ENCODE measurements at places on chromosomes 2 and 18.

DNA sequence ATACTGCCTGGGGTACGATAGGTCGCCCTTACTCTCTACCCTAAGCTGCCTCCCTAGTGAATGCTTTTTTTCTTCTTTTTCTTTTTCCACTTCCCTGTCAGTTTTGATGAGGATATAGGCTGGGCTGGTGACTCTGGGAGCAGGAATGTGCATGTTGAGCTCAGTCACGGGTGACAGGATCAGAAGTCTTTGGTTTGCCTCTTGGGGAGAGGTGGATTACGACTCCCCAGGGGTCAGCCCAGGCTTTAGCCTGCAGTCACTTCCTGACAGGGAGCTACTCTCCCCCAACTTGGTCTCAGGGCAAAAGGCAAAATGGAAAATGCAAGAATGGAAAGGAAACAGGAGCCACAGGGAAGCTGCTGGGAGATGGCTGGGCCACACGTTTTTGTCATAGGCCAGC lies 57.3 kb downstream of the THNSL2 start:
- DNase-seq, result peak; percentile 4

- no peak for DNase-seq
Observed at GRCh38 chr2:13536941-13537340, 820.2 kb downstream of the TRIB2 start.

GRCh38 chr2:231113489-231113888 lies 11.4 kb downstream of the HTR2B start:
- no peak for DNase-seq

GRCh38 chr2:29061616-29062015 lies 12.7 kb downstream of the PCARE start:
- DNase-seq, result no peak

DNA sequence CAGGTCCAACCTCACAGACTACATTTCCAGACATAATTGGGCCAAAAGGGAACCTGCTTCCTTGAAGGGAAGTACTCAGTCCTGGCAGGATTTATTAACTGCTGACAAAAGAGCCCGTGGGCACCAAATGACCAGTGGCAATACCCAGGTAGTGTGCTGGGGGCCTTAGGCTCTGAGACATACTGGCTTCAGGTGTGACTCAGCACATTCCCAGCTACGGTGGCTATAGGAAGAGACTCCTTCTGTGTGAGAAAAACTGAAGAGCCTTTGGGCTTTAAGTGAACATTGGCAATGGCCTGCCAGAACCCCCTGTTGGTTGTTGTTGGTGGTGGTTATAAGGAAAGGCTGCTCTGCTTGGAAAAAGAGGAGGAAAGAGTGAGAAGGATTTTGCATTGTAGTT lies 401.8 kb downstream of the KCNJ3 start:
- DNase-seq, result no peak

- DNase-seq, result no peak
Observed at GRCh38 chr2:110995911-110996310, 124.8 kb upstream of the BCL2L11 start.

DNA sequence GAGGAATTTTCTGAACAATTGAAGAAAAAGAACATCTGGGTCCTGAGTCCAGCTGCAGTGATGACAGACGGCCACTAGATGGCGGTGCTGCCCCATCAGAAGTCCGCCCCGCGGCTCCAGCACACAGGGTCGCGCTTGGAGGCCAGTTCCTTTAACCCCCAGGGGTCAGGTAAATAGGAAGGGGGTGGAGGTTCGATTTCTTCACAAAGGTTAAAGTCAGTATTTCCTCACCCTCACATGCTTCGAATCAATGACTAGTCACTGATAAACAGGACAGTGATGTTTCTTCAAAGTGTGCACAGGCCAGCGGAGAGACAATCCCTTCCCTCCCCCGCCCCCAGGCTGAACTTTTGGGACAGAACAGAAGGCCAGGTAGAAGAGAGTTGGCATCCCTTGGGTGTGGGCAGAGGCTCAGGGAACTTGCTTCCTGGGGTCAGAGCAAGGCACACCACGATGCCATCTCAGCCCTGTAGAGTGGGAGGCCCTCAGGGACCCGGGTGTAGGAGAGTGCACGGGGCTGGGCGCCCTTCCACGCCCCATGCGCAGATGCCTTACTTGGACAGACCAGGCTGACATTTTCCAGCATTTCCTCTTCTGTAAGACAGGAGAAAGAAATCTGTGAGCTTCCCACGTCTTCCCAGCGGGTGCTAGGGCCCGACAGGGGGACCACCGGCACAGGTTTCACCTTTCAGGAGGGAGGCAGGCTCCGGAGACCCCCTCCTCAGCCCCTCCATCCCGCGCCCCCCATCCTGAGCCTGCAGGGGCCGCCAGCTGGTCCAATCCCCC lies 722 bp downstream of the APOB start:
- DNase-seq, result no peak

- DNase-seq, result no peak
Observed at GRCh38 chr2:118850168-118850900, 2.9 kb upstream of the EN1 start.

GRCh38 chr2:137031731-137032130 lies 266.4 kb downstream of the THSD7B start:
- no peak for DNase-seq

DNA sequence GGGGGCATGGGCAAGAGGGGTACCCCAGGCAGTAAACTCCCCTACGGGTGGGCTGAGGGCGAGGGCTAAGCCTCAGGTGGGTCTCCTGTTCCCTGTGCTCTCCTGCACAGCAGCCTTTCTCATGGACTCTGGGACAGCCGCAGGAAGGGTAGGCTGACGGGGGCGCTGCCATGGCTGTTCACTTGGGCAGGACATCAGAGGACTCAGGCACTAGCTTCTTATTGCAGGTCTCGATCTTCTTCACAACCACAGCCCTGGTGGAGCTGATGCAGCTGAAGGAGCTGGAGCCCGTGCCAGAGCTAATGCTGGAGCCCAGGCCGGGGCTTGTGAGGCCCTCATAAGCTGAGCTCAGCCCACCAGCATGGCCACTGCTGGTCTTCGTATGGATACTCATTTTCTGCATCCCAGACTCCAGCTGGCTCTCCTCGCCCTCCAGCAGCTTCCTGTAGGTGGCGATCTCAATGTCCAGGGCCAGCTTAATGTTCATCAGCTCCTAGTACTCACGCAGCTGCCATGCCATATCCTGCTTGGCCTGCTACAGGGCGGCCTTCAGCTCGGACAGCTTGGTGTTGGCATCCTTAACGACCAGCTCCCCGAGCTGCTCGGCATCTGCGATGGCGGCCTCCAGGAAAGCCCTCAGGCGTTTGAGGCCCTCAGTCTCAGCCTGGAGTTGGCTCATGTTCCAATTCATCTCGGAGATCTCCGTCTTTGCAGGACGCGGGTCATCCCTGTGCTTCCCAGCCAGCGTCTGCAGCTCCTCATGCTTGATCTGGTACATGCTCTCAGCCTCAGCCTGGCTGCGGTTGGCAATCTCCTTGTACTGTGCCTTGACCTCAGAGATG lies 359.8 kb upstream of the SETBP1 start:
- no peak for DNase-seq

- no peak for DNase-seq
Observed at GRCh38 chr18:74976331-74976909, 232.5 kb downstream of the PTGR3 start.

GRCh38 chr2:72138011-72138881 lies 9.4 kb downstream of the CYP26B1 start:
- no peak for DNase-seq

- no peak for DNase-seq
Observed at GRCh38 chr2:9332853-9333245, 90.5 kb downstream of the ITGB1BP1 start.

GRCh38 chr2:175010848-175011254 lies 5.7 kb upstream of the CHN1 start:
- no peak for DNase-seq

DNA sequence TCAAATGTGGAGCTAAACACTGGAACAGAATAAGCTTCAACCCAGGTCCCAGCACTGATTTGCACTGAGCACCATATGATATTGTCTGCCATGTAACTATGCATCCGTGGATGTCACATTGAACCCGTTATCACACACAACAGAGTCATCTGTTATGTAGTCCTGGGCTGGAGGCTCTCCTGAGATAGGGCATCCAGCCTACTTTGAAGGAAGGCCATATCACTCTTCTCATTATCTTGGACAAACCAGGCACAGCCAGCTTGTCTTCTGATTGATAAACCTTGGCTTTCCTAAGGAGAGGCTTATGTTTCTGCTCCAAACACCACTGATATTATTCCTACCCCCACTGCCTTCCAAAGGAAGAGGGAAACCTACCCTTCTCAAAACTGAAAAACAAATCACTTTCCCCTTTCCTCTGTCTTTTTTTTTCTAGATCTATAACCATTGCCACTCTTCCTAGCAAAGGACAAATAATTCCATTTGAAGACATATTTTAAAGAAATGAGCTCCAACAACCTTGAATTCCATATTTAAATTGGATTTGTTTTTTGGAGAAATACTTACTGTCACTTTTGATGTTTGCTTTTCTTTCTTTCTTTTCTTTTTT lies 16.4 kb downstream of the RSAD2 start:
- DNase-seq, result no peak

DNA sequence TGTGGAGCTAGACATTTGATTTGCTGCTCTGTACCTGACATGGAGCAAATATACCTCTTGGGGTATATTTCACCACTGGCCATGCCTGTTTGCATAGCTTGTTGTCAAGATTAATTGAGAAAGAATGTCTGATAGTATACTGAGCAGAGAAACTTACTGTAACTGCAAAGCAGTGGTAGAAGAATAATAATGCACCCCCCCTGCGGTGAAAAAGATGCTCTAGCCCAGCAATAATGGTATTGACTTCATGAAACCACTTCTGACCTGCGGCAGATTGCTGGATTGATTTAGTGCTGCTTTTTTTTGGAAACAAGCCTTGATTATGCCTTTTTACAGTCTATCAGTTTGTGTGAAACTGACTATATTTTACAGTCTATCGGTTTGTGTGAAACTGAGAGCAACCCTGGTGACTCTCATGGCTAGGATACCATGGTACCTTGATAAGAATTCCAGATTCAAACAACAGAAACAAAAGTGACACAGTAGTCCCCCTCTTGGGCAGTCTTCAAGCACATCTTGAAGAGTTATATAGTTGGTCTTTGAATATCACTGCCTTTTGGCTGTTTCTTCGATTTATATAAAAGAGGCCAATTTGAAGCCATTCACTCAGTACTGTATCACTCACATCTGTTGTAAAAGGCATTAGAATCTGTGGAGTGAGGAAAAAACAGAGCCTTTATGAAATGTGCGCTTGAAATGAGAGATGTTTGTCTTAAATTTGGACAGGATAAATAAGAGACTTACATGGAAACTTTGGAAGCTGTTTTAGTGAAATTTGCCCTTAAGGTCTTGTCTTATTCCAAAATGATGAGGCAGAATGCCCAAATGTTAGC lies 102.5 kb downstream of the FMNL2 start:
- DNase-seq, result no peak

DNA sequence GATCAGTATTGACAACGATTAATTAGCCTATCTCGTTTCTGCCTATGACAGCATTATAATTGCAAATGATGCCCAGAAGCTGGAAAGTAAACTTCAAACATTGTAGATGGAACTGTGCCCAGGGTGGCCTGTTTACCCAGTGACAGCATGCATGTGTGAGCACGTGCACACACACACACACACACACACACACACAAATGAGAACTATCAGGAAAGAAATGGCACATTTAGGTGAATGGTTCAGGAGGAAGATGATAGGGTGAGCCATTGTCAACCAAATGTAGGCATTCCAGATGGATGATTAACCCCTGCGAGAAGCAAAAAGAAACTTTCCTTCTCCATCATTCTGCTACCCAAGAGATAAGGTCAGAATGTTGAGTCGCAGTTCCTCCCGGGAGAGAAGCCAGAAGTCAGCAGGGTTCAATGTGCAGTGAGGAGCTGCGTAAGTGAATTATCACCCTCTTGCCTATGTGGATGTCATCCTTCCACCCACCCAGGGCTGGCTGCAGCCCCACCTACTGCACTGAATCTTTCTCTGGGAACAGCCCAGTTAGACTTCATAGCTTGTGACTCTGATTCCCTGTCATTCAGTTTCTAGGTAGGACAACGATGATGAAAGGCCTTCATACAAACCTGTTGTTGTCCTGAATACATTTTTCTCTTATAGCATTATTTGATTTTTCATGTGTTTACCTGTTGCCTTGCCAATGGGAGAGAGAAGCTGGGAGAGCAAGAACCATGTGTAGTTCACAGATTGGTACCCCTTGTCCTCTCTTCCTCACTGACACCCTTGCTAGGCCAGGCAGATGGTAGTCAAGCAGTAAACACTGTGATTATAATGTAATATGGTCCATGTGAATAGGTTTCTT lies 3.5 kb upstream of the APOB start:
- no peak for DNase-seq

DNA sequence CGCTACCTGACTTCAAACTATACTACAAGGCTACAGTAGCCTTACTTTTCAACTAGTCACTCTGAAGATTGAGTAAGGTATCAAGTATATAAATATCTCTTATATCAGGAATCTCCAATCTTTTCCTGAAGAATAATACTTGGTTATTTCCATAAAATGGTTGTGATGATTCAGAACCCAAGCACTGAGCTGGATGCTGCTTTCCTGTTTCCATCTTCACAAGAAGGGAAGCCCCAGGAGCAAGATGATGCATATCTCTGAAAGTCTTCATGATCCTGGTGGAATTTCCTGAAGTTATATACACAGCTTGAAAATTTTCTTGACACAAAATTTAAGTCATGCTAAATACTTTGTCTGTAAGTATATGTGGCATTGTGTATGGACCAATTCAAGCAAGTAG lies 243.9 kb upstream of the TANK start:
- DNase-seq, result peak; percentile 50

DNA sequence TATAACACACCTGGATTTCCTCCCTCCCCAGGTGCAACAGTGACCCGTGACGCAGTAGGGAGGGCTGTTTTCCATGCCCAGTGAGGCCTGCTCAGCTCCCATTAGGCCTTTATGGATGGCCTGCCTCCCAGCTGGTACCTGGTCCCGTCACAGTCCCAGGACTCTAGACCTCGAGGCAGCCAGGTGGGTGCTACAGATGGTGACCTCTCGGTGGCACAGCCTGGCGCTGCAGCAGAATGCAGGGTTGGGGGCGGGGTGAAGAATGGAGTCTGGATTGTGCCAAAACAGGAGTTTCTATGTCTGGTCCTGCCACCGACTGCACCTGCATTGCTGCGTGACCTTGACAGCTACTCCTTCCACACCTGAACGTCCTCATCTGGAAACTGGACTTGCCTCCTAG lies 18.0 kb upstream of the YWHAQ start:
- DNase-seq, result no peak

GRCh38 chr2:196142825-196143224 lies 28.6 kb downstream of the STK17B start:
- no peak for DNase-seq

- no peak for DNase-seq
Observed at GRCh38 chr2:44181648-44182047, 13.0 kb downstream of the PPM1B start.
